ENCODE measurements at places on chromosomes 7 and 10. TPM values are rescaled to one million over a fixed set of nuclear protein-coding genes. Genes with fewer than 3 reads are reported as not detected.

Gene CLRN3
- not detected for total RNA-seq

Gene CPA2
- not detected for total RNA-seq

Gene TMEM176B
- not detected for total RNA-seq

Gene PIP
- total RNA-seq = not detected

Gene KCNIP2
- 0.62 TPM for total RNA-seq

Gene EGFR
- 75.5 TPM for total RNA-seq

Gene ST8SIA6
- total RNA-seq = not detected

Gene WNT8B
- not detected for total RNA-seq

Gene NPY
- total RNA-seq = not detected

Gene PRLHR
- not detected for total RNA-seq

Gene UNCX
- not detected for total RNA-seq

Gene CREB5
- 2.5 TPM for total RNA-seq

Gene PRKCQ
- 0.22 TPM for total RNA-seq

Gene AQP1
- total RNA-seq = 0.50 TPM

Gene KAZALD1
- total RNA-seq = 6.2 TPM

Gene MUC12
- total RNA-seq = 0.44 TPM

Gene OR6V1
- total RNA-seq = not detected

Gene OPN4
- total RNA-seq = not detected

Gene SPDYE3
- not detected for total RNA-seq

Gene SND1
- 241 TPM for total RNA-seq

Gene LRRC4
- total RNA-seq = 0.22 TPM

Gene CPED1
- total RNA-seq = 117 TPM

Data from uterine smooth muscle cell (primary cell).